Esophagus muscularis mucosa (tissue), 4 donors: ENCODE measurements at places on chromosomes 12 and 14. TPM values are rescaled to one million over a fixed set of nuclear protein-coding genes. Genes with fewer than 3 reads are reported as not detected.

MBD6 gene
- total RNA-seq: 13.8 TPM

CCDC91 gene
- total RNA-seq: 51.1 TPM

HEBP1 gene
- total RNA-seq: 65.5 TPM

KRT78 gene
- 2.1 TPM for total RNA-seq

PROX2 gene
- total RNA-seq: not detected

INSM2 gene
- not detected for total RNA-seq

KRT4 gene
- 0.13 TPM for total RNA-seq

SMCO2 gene
- total RNA-seq: not detected

- H3K4me3 ChIP-seq: no peak overlapping the region
- no peak for DNase-seq
- H3K27me3 ChIP-seq: no peaks in the 10 kb centered on the region
- H3K36me3 ChIP-seq: no peaks in the 10 kb centered on the region
- peak overlapping the region; percentile 45 for H3K27ac ChIP-seq
Measured at GRCh38 chr14:51962711-51963110, 26.6 kb upstream of the RTRAF start.

GRCh38 chr12:3130057-3130830, 53.1 kb downstream of the TSPAN9 start:
- H3K4me1 ChIP-seq: peaks cover 34% of the 10 kb centered on the region
- H3K27ac ChIP-seq: no peak overlapping the region
- DNase-seq: no peak
- no peaks in the 10 kb centered on the region for H3K36me3 ChIP-seq
- no peaks in the 10 kb centered on the region for H3K27me3 ChIP-seq

GRCh38 chr12:107564946-107565345, 120.7 kb upstream of the PWP1 start:
- H3K36me3 ChIP-seq: no peaks in the 10 kb centered on the region
- H3K4me1 ChIP-seq: no peaks in the 10 kb centered on the region
- no peak overlapping the region for H3K27ac ChIP-seq
- no peaks in the 10 kb centered on the region for H3K27me3 ChIP-seq

DNA sequence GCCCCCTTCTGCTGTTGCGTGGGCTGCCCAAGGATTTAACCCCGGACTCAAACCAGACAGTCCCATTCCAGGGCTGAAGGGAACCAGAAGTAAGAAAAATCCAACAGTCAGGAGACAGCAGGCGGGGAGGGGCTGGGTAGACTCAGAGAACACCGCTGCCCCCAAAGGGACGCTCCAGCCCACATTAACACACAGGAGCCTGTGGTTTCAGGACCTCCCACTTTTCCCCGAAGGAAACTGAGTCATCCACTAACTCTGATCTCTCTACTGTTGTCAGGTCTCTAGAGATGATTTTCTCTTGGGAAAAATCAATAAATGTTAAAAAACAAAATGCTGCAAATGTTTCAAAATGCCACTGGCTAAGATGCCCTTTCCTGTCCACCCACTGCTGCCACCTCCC, 41.6 kb downstream of the FBXO21 start:
- H3K27ac ChIP-seq: no peak overlapping the region
- no peak for DNase-seq
- no peak overlapping the region for H3K4me3 ChIP-seq
- H3K4me1 ChIP-seq: peaks cover 4% of the 10 kb centered on the region
- H3K36me3 ChIP-seq: peaks cover 55% of the 10 kb centered on the region

- no peaks in the 10 kb centered on the region for H3K36me3 ChIP-seq
- no peaks in the 10 kb centered on the region for H3K4me1 ChIP-seq
- DNase-seq: no peak
- no peak overlapping the region for H3K4me3 ChIP-seq
- no peak overlapping the region for H3K27ac ChIP-seq
- H3K27me3 ChIP-seq: no peaks in the 10 kb centered on the region
Measured at GRCh38 chr12:13587721-13588390, 391.3 kb downstream of the EMP1 start.

DNA sequence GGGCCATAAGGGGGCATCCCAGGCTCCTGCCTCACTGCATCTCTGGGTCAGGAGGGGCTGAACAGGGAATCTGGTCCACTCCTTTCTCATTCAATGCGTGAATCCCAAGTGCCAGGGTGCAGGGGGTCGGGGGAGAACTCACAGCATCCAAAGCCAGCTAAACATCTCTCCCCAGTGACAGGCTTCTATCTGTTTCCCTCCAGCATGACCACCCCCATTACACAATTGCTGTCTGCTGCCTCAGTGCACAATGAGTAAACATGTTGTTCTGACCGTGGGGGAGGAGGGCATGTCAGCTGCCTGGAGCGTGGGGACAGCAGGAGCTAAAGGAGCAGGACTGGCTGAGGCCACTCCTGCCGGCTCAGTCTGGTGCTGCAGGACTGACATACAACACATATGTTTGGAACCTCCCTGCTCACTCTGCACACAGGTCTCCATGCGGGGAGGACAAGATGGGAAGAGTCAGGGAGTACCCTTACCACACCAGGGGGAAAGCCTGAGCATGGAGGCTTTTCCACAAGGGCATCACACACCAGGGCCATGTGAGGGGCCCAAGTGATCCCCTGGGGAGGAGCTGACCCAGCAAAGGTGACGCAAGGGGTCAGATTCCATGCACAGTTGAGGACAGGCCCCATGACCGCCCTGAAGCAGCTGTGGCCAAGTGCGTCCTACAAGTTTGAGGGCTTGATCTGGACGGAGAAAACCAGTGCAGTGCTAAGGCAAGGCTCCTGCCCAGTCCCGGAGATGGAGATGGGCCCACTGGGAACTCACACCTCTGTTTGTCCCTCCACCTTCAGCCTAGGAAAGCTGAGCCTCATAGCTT, 1.4 kb downstream of the TNS2 start:
- H3K4me3 ChIP-seq: peak overlapping the region; percentile 82
- peak overlapping the region; percentile 99 for H3K27ac ChIP-seq
- H3K36me3 ChIP-seq: peaks cover 9% of the 10 kb centered on the region
- DNase-seq: no peak
- H3K4me1 ChIP-seq: peaks cover 89% of the 10 kb centered on the region

- DNase-seq: no peak
- peaks cover 16% of the 10 kb centered on the region for H3K4me1 ChIP-seq
- no peaks in the 10 kb centered on the region for H3K27me3 ChIP-seq
- no peaks in the 10 kb centered on the region for H3K36me3 ChIP-seq
- no peak overlapping the region for H3K4me3 ChIP-seq
Measured at GRCh38 chr12:65540140-65540539, 261.7 kb downstream of the MSRB3 start.

DNA sequence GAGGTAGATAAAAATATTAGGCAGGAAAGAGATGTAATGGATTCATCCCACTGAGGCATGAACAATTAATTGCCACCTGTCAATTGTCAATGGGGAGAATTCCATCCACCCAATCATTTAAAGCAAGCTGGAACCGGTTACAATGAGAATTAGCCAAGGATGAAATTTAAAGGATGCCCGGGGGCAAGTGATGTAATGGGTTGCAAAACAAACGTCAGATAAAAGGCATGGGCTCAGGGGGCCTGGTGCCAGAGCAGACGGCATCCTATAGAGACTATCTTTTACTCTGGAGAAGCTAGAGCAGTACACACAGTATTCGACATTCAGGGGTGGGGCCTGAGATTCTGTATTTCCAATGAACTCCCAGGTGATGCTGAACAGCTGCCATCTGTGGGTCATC, 80.5 kb upstream of the ZFP36L1 start:
- no peak overlapping the region for H3K4me3 ChIP-seq
- no peaks in the 10 kb centered on the region for H3K27me3 ChIP-seq
- peaks cover 77% of the 10 kb centered on the region for H3K36me3 ChIP-seq
- no peak overlapping the region for H3K27ac ChIP-seq
- no peak for DNase-seq

GRCh38 chr12:45050751-45051571, at the start of gene DBX2:
TSS of gene DBX2 (minus strand) at chr12:45051099. CDS start at chr12:45050927, 172 bp downstream.
- peak within 1 kb of the TSS; percentile 49 for H3K4me3 ChIP-seq
- H3K27me3 ChIP-seq: no peaks in the 10 kb centered on the region
- no peak for DNase-seq
- no peaks in the 10 kb centered on the region for H3K36me3 ChIP-seq
- H3K4me1 ChIP-seq: no peaks in the 10 kb centered on the region
- no peak within 1 kb of the TSS for H3K27ac ChIP-seq

GRCh38 chr14:32710731-32711680, 227.7 kb upstream of the NPAS3 start:
- H3K27ac ChIP-seq: peak overlapping the region; percentile 73
- no peaks in the 10 kb centered on the region for H3K27me3 ChIP-seq
- no peak for DNase-seq
- peaks cover 15% of the 10 kb centered on the region for H3K4me1 ChIP-seq
